ENCODE measurements at places on chromosomes 11 and 22. TPM values are rescaled to one million over a fixed set of nuclear protein-coding genes. Genes with fewer than 3 reads are reported as not detected.

The ST13 gene
- total RNA-seq: 196 TPM

- no peaks in the 10 kb centered on the region for H3K4me1 ChIP-seq
- no peak overlapping the region for H3K27ac ChIP-seq
- no peak overlapping the region for H3K4me3 ChIP-seq
- no peaks in the 10 kb centered on the region for H3K36me3 ChIP-seq
- H3K27me3 ChIP-seq: peaks cover 2% of the 10 kb centered on the region
- no peak for DNase-seq
Measured at GRCh38 chr11:95451261-95451660, 220.3 kb upstream of the SESN3 start.

DNA sequence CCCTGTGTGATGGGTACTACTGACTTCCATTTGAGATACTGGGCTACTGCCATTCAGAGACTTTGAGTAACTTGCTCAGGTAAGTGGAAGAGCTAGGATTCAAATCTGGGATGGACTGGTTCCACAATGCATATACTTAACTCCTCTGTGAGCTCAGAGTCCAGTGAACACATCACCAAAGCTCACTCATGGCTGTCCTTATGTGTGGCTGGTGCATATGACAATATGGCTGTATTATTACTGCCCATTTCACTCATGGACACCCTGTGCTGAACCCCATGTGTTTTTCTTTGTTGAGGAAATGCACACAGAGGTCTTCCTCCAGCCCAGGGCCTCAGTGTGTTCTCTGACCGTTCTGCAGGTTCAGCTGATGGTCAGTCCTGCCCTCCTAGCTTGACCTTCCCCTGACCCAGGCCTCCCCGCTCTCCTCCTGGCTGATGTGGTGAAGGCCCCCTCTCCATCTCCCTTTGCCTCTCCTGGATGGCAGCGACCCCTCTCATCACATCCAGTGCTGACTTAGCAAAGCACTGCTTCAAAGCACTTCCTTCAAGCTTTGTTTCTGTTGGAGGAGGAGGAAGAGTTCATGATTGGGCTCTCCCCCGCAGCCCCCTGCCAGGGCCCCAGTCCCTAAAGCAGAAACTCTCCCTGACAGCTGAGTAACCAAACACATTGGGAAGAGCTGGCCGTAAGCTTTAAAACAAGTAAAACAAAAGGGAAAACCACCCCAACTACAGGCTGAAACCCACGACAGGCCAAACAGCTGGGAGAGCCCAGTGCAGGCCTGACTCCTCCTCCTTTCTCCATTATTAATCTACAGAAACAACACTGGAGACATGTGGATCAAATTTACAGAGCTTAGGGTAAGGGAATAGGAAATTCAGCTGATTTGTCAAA, 101.2 kb downstream of the NAT10 start:
- no peaks in the 10 kb centered on the region for H3K36me3 ChIP-seq
- DNase-seq: no peak

GRCh38 chr11:1639102-1639620, 9.6 kb downstream of the KRTAP5-5 start:
- H3K4me3 ChIP-seq: no peak overlapping the region
- no peaks in the 10 kb centered on the region for H3K27me3 ChIP-seq
- no peak overlapping the region for H3K27ac ChIP-seq

DNA sequence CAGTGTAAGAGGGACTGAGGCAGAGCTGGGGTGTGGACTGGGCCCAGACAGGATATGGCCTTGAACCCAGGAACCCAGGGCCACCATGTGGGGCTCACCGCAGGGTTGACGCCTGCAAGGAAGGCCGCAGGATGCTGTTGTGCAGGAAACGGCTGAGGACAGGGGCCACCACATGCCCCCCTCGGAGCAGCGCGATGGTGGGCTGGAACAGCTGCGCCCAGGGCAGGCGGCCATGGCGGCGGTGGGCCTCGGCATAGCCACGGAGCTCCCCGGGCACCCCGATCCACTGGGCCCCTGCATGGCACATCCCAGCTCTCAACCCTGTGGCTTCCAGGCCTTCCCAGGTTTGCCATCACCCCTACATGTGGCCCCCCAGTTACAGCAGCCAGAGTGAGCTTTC, 12.2 kb downstream of the GGT5 start:
- H3K36me3 ChIP-seq: no peaks in the 10 kb centered on the region
- H3K4me3 ChIP-seq: no peak overlapping the region
- DNase-seq: no peak
- H3K27me3 ChIP-seq: peaks cover 2% of the 10 kb centered on the region

- H3K27ac ChIP-seq: no peak overlapping the region
- H3K27me3 ChIP-seq: peaks cover 16% of the 10 kb centered on the region
- no peaks in the 10 kb centered on the region for H3K4me1 ChIP-seq
- DNase-seq: no peak
Measured at GRCh38 chr11:70076461-70076931, 1.6 kb upstream of the ANO1 start.

GRCh38 chr11:3086671-3087150, 29.5 kb upstream of the CARS1 start:
- H3K4me1 ChIP-seq: no peaks in the 10 kb centered on the region

The C2CD2L gene
- 32.8 TPM for total RNA-seq

Measured in glutamatergic neuron (in vitro differentiated cells).